ENCODE measurements at places on chromosomes 11 and 22.

DNA sequence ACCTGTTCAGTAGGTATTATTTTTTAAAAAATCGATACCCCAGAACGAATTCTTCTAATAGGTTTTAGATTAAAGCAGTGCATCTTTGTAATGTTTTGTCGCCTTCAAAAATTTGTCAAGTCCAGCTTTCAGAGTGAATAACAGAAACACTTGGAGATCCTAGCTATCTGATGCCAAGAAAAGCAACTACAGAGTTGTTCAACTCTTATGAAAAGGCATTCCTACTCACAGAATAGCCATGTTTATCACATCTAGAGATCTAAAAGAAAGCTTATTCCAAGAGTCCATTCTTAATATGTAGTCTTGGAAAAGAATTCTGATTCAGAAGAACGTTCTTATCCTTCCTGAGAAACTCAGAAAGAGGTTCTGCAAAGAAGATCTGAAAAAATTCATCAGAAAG lies 268.5 kb downstream of the TTC28 start:
- no peak for DNase-seq

DNA sequence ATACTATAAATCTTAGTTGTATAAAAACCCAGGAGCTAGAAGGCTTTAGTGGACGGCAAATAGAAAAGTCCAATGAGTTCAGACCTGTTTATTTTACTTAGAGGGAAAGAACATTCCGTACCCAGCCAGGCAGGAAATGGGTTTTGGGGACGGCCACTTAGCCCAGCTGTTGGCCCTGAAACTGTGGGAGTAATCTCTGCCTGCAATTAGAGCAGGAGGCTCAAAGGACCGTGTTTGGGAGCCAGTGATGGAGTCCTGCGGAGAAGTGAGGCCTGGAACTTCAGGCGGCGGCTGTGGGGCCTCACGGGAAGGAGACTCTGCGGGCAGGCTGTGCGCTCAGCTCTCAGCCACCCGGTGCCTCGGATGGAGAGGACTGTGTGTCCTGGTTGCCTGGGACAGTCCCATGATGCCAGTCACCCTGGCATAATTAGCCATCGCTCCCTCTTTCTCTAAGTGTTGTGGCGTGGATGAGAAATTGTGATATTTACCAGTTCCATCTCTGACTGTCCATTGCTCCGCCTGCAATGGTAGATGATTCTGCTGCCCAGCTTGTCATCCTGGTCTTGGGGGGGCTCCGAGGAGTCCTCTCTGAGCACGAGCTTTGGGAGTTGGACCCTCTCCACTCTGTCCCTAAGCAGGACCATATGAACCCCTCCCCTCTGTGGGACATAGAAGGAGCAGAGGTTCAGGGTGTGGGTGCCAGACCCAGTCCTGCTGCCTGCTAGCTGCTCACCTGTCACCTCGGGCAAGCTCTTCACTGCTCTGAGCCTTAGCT lies 530.3 kb downstream of the TBC1D22A start:
- peak; percentile 30 for DNase-seq

DNA sequence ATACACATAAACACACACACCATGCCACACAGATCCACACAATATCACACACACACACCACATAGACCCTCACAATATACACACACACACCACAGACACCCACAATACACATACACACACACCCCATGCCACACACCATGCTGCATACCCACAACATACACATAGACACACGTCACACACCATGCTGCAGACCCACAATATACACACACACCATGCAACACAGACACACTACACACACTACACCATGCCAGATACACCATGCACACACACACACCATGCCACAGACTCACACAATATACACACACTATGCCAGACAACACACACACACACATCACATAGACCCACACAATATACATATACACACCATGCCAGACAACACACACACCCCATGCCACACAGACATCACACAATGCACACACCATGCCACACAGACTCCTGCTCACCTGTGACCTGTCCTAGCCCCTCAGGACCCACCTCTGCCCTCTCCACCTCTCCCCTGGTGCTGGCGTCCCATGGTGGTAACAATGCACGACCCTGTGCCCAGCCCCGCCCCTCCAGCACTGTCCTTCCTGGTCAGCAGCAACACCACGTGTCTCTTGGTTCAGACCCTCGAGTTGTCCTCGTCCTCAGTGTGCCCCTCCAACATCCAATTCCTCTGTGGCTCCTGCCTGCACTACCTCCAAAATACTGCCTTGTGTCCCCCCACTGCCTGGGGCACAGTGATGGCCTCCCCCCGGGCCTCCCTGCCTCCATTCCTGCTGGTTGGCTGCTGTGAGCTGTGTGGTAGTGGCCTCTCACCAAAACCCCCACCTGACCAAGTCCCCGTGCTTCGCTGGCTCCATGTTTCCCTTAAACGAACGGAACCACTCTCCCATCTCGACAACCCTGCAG lies 23.7 kb upstream of the RFPL3 start:
- no peak for DNase-seq

GRCh38 chr11:18668131-18668530 lies 30.4 kb upstream of the TMEM86A start:
- DNase-seq = no peak

DNA sequence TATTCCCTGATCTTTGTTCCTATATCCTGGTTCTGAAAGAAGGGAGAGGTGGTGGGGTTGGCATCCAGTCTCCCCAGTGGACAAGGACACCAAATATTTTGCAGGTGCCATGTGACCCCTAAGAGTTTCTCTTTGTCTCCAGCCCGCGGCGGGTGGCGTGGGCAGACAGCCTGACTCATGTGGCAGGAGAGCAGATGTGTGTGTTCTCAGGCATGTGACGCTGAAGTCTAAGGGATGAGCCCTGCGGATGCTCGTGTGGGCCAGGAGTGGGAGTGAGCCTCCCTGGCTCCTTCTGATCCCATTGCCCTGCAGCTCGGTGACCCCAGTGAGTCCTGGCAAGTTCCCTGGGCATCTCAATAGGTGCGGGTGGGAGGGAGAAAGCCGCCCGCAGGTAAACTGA lies 94.8 kb upstream of the TBCEL start:
- DNase-seq = no peak

DNA sequence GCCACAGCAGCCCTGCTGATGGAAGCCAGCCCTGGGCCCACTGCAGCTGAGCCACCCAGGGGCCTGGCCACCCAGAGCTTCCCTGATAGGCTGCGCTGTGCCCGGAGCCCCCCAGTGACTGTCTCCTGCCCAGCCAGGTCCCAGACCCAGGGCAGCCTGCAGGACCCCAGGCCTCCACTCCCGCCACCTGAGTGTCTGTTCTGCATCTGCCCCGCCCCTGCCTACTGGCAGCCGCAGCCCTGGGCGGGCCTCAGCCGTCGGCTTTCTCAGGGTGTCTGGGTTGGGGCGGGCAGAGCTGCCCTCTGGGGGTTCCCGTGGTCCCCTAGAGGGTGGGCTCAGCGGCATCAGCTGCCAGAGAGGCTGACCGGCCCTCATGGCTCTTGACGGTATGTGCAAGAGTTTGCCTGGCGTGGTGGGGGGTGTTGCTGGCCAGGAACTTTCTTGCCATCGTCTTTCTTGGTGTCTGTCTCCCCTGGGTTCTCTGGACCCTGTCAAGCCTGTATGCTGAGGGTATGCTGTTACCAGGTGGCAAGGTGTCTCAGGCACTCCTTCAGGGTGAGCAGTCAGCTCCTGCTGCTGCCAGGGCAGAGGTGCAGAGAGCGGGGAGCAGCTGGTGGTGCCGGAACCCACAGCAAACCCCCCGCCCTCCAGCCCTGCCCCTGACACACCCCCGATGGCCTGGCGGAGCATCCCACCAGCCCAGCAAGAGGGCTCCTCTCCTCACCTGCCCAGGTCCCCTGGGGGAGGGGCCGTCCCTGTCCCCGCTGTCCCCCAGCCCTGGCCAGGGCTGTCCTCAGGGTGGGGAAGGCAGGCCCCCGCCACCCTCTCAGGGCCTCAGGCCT lies 12.2 kb upstream of the PIM3 start:
- no peak for DNase-seq

- DNase-seq = no peak
Measured at GRCh38 chr11:134460881-134461280, 48.8 kb upstream of the B3GAT1 start.

- no peak for DNase-seq
Measured at GRCh38 chr11:5291207-5291838, 10.4 kb downstream of the OR51B4 start.

GRCh38 chr22:19098157-19098556 lies 24.1 kb downstream of the DGCR2 start:
- DNase-seq = peak; percentile 62

DNA sequence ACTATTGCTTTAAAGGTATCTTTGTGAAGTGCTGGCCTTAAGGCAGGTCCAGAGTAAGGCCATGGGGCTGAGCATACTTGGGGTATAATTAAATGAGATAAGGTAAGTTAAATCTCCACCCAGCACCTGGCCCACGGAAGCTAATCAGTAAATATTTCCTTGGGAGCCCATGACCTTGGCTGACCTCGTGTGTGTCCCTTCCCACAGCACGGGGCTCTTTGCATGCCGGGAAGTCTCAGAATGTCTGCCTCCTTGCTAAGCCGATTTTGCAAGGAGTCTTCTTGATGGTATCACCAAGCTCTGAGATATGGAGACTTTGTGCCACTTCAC lies 46.5 kb downstream of the ADM start:
- DNase-seq = no peak

DNA sequence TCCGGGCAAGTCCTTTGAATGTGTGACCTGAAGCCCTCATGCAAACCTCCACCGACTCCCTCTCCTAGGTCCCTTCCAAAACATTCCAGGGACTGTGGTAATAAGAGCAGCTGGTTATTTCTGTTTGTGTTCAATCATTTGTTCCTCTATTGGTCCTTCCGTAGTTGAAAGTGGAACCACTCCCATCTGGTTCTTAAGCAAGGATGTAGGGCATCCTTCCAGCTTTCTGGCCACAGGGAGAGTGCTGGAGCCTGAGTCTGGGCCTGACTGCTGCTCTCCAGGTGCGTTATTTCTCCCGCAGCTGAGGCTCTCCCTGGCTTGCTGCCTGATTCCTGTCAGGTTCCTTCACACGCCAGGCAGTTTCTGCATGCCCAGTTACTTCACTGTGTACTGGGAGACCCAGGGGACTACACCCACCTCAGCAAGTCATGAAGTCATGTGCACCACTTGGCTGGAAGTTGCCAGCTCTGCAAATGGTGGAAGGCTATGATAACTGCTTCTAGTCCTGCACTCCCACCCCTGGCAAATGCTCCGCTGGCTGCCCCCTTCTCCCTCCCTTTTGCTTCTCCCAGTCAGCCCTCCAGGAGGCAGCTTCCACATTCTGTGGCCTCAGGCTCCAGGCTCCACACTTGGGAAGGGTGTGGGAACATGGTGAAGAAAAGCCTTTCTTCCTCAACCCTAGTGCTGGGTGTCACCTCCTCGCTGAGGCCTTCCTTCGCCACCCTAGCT lies 4.0 kb upstream of the ALX4 start:
- no peak for DNase-seq

GRCh38 chr11:2569321-2569721 lies 124.5 kb downstream of the KCNQ1 start:
- no peak for DNase-seq

DNA sequence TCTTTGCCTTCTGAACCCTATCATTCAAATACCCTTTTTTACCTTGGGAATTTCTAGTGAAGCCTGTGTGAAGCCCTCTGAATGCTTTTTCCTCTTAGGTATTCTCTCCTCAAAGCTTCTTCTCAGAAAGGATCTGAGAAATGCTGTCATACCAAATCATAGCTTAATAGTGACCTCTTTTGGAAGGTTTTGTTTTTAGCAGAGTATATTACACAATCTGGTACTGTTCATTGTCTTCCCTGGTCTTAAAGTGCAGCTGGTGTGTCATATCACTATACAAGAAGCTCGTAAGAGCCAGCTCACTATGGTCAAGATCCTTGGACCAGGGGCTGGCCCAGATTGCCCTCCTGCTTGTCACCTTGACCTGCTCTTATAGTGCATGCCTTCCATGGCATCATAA lies 204.4 kb upstream of the ANO5 start:
- DNase-seq = peak; percentile 50

GRCh38 chr11:123838659-123839058 lies 32.5 kb upstream of the OR6M1 start:
- DNase-seq = peak; percentile 21

DNA sequence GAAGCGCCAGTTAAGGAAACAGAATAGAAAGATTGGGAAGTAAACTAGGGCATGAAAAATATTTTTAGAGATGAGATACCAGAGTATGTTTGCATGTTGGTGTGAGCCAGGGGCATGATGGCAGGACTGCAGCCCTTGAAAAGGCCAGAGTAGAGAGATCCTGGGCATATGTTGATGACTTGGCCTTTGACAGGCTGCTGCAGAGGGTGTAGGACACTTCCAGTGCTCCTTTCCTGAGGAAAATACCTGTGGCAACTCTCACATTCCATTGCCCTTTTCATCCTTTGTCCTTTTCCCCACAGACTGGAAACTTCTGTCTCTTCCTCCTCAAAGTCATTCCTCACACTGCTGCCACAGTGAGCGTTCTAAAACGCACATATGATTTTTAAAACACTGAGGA lies 150.7 kb upstream of the CCDC90B start:
- DNase-seq = no peak

All from SJCRH30 (cell line).